ENCODE measurements at places on chromosomes 2 and 18. TPM values are rescaled to one million over a fixed set of nuclear protein-coding genes. Genes with fewer than 3 reads are reported as not detected.

The GULP1 gene
- total RNA-seq, result not detected

The COBLL1 gene
- 0.48 TPM for total RNA-seq

The SLC38A11 gene
- not detected for total RNA-seq

The TEX44 gene
- total RNA-seq, result not detected

The PMAIP1 gene
- 62.7 TPM for total RNA-seq

The STPG4 gene
- 0.50 TPM for total RNA-seq

The SLC11A1 gene
- 0.19 TPM for total RNA-seq

The LBX2 gene
- 0.39 TPM for total RNA-seq

The DCC gene
- total RNA-seq, result not detected

The TGFA gene
- total RNA-seq, result 0.69 TPM

The COA5 gene
- total RNA-seq, result 25.2 TPM

The ALPG gene
- total RNA-seq, result not detected

The STARD6 gene
- not detected for total RNA-seq

The MARCHF4 gene
- total RNA-seq, result not detected

The COLEC12 gene
- not detected for total RNA-seq

The TCF7L1 gene
- not detected for total RNA-seq

The DLGAP1 gene
- total RNA-seq, result 1.2 TPM

The C2orf66 gene
- 0.43 TPM for total RNA-seq

The MERTK gene
- 0.43 TPM for total RNA-seq

The UGT1A4 gene
- total RNA-seq, result not detected

The ICOS gene
- 146 TPM for total RNA-seq

The OTOS gene
- total RNA-seq, result not detected

The ALLC gene
- not detected for total RNA-seq

The CCL20 gene
- total RNA-seq, result 137 TPM

The WDSUB1 gene
- total RNA-seq, result 7.6 TPM

The GCG gene
- not detected for total RNA-seq

The LOXHD1 gene
- not detected for total RNA-seq

The NEU2 gene
- total RNA-seq, result not detected

The REG1B gene
- total RNA-seq, result not detected

The DUSP2 gene
- total RNA-seq, result 82.0 TPM

The LCT gene
- 0.45 TPM for total RNA-seq

The PLEKHH2 gene
- 1.3 TPM for total RNA-seq

The VPS4B gene
- 63.8 TPM for total RNA-seq

The SERPINB10 gene
- not detected for total RNA-seq

The NAT8 gene
- total RNA-seq, result not detected

The TRABD2A gene
- 32.3 TPM for total RNA-seq

The VSNL1 gene
- not detected for total RNA-seq

The PARD3B gene
- 1.5 TPM for total RNA-seq

The SPP2 gene
- total RNA-seq, result not detected

The ANKRD29 gene
- not detected for total RNA-seq

The CHAC2 gene
- total RNA-seq, result 17.7 TPM

The CNGA3 gene
- total RNA-seq, result not detected
